SJSA1 (cell line): ENCODE measurements at places on chromosomes 11 and 22.
A peak's percentile ranks its signal among the peaks of the same experiment; 100 is the strongest.

DNA sequence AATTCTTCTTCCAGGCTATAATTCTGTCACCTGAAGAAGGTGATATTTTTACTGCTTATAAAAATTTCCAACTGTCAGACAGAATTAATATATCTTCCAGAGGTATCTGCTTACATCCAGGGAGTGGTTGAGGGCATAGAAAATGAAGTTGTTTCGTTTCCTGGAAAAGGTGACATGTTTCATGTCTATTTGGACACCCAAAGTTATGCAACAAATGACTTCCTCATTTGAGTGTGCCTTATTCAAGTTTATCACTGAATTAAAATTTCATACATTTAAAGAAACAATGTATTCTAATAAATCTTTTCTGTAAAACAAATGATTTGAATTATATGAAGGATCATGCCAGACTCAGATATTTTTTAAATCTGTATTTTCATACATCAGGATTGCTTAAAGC, 8.5 kb upstream of the GRAMD1B start:
- no peak for DNase-seq

DNA sequence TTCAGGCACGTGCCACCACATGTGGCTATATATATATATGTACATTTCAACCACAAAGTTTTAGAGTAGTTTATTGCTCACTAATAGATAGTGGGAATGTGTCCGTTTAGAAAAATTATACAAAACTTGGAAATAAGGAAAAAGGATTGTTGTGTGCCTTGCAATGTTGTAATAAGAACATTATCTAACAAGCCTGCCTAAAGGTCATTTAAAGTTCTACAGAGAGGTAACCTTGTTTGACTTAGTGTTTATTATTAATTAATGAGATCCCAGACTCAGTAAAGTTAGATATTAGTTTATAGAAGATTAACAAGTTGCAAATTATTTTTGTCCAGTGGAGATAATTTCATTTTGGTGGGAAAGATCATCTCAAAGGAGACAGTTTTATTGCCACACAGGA, 5.5 kb upstream of the PATL1 start:
- DNase-seq: no peak

GRCh38 chr11:14764579-14765527, 121.2 kb downstream of the PDE3B start:
- no peak for DNase-seq

- DNase-seq: no peak
These were observed 414 bp upstream of the MIEF1 start for GRCh38 chr22:39501644-39502108.

- no peak for DNase-seq
These were observed 36.6 kb downstream of the RASSF10 start for GRCh38 chr11:13045734-13046133.

DNA sequence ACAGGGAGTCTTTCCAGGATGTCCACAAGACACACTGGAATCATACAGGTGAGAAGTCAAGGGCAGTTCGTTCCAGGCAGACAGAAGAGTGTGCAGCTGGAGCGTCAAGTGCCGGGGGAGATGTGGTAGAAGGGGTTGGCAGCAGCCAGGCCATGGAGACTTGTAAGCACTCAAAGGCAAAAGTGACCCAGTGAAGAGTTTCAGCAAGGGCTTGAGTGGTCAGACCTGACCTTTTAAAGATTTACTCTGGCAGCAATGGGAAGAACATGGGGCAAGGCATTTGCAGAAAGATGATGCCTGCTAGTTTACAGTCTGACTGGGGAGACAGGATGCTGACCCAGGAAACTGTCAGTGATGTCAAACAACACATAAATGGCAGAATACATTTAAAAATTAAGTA, 29.0 kb downstream of the P4HA3 start:
- DNase-seq: no peak

DNA sequence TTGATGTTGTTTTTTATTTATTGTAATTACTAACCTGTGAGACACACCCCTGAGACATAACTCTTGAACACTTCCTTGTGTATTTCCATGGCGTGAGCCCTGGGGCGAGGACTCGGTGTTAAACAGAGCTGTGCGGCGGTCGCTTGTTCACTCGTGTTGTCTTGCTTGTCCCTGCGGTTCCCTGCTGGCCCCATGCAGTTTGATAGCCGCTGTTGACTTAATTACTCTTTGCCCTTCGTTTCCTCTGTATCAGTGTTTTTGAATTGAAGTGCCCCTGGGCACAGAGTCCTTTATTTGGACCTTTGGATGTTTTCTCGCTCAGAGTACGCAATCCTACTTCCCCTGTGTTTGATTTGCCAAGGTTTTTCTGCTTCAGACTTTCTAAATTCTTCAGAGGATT, 52.7 kb downstream of the TBC1D22A start:
- DNase-seq: no peak

DNA sequence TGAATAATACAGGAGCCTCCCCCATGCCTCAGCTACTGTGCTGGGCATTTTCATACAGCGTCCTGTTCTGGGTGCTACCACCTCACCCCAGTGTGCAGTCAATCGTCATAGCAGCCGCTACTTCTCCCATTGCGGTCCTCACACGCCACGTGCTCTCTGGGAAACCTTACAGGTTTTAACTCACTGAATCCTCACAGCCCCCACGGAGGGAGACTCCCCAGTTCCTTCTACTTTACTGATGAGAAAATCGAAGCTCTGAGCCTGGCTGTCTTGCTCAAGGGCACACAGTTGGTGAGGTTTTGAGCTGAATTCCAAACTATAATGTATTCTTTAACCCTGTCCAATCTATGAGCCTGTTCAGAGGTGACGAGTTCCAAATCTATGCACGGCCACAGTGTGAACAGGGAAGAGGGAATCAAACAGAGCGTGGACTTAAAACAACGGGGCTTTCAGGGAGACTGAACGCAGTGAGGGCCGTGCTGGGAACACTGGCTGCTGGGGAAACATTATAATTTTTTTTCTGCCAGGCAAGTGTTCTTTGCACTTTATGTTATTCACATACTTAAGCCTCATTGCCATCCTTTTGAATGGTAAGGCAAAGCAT, 421.5 kb downstream of the BRD1 start:
- DNase-seq: peak; percentile 14

GRCh38 chr11:120759046-120759445, 247.5 kb downstream of the GRIK4 start:
- DNase-seq: no peak

DNA sequence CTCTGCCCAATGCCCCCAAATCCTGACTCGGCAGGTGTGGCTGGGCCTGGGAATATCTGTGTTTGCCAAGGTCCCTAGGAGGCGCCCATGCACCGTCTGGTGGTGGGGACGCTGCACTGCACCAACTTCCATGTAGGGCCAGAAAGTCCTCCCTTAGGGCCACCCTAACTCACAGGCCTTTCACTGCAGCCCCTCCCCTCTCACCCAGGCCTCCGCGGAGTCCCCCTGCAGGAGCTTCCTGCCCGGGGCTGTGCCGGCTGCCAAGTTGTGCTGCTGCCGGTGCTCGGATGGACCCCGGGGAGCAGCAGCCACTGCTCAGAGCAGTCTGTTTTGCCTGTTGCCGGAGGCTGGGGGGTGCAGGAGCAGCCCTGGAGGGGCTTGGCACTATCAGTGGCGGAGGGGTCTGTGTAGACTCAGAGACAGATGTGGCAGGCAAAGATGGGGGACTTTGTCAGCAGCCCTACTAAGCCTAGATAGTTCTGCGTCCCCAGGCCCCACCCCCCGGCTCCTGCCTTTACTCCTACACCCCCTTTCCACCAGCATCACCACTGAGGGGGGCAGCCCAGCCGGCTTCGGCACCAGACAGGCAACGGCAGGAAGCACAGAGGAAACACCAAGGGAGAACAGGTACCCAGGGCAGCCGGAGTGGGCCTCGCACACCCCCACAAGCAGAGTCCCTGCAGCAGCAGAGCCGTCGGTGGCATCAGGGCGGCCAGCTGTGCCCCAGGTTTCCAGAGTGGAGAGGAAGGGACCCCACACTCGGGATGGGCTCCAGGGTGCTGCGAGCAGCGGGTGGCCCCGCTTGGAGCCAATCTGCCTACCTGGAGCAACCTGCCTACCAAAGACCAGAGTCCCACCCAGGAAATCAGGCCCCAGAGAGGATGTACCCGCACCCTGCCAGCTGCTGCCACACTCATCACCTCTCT, 124.3 kb downstream of the TRIM29 start:
- no peak for DNase-seq

- DNase-seq: no peak
These were observed 2216.6 kb upstream of the RAG2 start for GRCh38 chr11:38814670-38815069.
